Hematopoietic multipotent progenitor cell treated with erythropoietin and hydrocortisone succinate and interleukin-3 and kit ligand, for 8 days (in vitro differentiated cells): ENCODE measurements at places on chromosomes 6 and 20.

DNA sequence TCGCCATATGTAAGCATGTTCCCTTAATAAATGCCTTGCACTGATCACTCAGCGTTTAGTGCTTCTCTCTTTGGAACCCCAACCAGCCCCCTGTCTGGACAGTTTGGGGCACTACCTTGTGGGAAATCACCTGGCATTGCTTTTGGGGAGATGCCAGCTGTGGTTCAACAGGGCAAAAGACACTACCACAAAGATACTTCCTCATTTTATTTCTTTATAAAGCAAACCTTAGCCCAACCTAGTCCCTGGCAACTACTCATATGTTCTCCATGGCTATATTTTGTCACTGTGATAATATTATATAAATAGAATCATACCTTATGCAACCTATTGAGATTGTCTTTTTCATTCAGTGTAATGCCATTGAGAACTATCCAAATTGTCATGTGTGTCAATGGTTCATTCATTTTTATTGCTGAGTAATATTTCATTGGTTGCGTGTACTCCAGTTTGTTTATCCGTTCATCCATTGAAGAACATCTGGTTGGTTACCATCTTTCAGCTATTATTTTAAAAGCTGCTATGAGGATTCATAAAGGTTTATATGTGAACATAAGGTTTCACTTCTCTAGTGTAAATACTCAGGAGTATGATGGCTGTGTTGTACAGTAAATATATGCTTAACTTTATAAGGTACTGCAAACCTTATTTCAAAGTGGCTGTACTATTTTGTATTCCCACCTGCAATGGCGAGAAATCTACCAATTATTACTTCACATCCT, 114.8 kb downstream of the MOXD1 start:
- DNase-seq: no peak

- no peak for DNase-seq
Measured at GRCh38 chr6:159349915-159350314, 180.7 kb downstream of the FNDC1 start.

DNA sequence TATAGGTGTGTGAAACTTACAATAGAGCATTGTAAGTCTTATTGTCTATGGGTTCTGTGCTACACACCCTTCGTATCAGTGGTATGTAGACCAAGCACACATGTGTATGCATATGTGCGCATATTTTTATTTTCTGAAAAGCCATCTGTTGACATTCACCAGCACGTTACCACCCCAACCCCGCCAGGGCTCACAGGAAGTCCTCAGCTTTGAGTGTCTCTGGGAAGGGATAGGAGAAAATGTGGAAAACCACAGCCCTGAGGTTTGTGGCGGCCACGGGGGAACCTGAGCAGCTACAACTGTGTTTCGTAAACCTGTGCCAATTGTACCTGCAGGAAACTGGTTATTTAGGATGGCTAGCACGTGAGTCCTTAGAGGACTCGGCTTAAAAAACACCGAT, 123.3 kb upstream of the PHACTR3 start:
- no peak for DNase-seq

DNA sequence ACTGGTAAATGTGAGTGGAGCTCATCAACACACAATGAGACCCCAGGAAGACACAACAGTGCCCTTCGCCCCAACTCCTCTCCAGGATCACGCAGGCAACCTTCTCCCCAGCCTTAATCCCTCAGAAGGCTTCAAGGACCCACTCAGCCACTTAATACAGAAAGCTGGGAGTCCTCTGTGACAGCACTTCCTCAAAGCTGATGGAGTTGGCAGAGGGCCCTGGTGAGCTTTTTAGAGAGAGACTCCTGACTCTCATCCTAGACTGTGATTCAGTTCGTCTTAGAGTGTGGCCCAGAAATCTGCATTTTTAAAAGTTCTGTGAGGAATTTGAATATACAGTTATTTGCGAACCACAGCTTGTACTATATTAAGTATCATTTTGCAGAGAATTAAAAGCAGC, 187.7 kb downstream of the UST start:
- DNase-seq: no peak

- no peak for DNase-seq
Measured at GRCh38 chr6:75409928-75410327, 83.7 kb downstream of the FILIP1 start.
